ENCODE measurements at places on chromosomes 4 and X. TPM values are rescaled to one million over a fixed set of nuclear protein-coding genes. Genes with fewer than 3 reads are reported as not detected.

RAB39B gene
- 6.0 TPM for total RNA-seq

PPP4R3C gene
- not detected for total RNA-seq

HSFX1 gene
- total RNA-seq = not detected

DNA sequence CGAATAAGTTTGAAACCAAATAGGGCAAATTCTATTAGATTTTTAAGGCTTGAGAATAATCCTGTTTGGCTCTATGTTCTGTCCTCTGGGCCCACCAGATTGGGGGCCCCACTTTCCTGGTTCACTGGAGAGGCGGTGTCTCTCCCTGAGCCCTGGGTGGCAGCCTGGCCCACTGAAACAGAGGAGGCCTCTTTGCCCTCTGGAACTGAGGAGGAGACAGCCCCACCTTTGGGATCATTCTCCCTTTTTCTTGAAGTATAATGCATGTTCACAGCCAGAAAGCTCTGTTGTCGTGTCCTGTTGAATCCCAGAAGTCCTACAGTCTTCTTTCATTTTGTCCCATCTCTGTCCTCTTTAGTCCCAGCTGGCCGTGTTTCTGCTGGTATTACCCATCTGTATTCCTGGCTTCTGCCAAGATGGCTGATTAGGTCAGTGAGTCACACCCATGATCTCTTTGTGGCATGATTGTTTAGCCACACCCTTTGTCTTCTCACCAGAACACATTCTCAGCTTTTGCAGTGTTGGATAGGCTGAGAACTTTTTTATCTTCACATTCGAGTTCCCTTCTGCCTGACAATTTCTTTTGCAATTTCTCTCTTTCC, 8.1 kb upstream of the TBC1D25 start:
- peaks cover 15% of the 10 kb centered on the region for H3K4me1 ChIP-seq
- peaks cover 18% of the 10 kb centered on the region for H3K36me3 ChIP-seq
- H3K27ac ChIP-seq = peak overlapping the region; percentile 95
- peak overlapping the region; percentile 9 for H3K4me3 ChIP-seq
- peak; percentile 77 for DNase-seq

DNA sequence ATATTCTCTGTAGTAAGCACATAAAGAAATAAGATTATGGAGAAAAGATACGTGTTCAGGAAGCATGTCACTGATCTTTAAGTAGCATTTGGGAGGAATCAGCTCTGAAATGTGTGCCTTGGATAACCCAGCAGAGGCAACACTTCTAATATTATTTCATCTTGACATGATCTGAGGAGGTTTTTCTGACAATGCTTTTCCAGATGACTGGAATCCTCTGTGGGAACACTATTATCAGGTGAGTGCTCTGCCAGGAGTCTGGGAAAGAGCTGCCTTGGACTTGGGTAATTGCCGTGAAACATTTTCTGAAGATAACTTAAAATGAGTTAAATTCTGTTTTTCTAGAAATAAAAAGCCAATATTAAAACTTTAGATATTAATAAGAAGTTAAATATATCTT, 78.2 kb upstream of the QRFPR start:
- no peaks in the 10 kb centered on the region for H3K36me3 ChIP-seq
- no peak overlapping the region for H3K27ac ChIP-seq
- peaks cover 11% of the 10 kb centered on the region for H3K27me3 ChIP-seq
- no peak for DNase-seq

GRCh38 chr4:87589531-87589930, 18.8 kb upstream of the DSPP start:
- no peak overlapping the region for H3K27ac ChIP-seq
- no peaks in the 10 kb centered on the region for H3K36me3 ChIP-seq
- peaks cover 8% of the 10 kb centered on the region for H3K4me1 ChIP-seq
- no peaks in the 10 kb centered on the region for H3K27me3 ChIP-seq
- no peak overlapping the region for H3K4me3 ChIP-seq

GRCh38 chr4:99630857-99631360, 26.7 kb downstream of the C4orf54 start:
- no peak overlapping the region for H3K27ac ChIP-seq
- DNase-seq = no peak
- H3K27me3 ChIP-seq = no peaks in the 10 kb centered on the region
- no peak overlapping the region for H3K4me3 ChIP-seq
- H3K4me1 ChIP-seq = peaks cover 12% of the 10 kb centered on the region

DNA sequence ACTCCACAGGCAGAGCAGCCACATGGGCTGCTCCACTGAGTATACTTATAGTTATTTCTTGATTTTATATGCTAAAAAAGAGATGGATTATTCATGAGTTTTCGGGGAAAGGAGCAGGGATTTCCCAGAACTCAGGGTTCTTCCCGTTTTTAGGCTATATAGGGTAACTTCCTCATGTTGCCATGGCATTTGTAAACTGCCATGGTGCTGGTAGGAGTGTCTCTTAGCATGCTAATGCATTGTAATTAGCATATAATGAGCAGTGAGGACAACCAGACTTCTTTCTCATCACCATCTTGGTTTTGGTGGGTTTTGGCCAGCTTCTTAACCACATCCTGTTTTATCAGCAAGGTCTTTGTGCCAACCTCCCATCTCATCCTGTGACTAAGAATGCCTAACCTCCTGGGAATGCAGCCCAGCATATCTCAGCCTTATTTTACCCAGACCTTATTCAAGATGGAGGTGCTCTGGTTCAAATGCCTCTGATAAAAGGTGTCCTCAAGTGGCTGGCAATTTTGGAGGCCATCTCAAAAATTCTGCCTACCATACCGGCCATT, 213.0 kb upstream of the VEGFC start:
- H3K36me3 ChIP-seq = no peaks in the 10 kb centered on the region
- H3K27me3 ChIP-seq = no peaks in the 10 kb centered on the region
- DNase-seq = peak; percentile 78
- H3K27ac ChIP-seq = peak overlapping the region; percentile 91

GRCh38 chr4:15562114-15562513, 92.4 kb downstream of the CC2D2A start:
- H3K4me3 ChIP-seq = no peak overlapping the region
- no peaks in the 10 kb centered on the region for H3K27me3 ChIP-seq
- H3K27ac ChIP-seq = peak overlapping the region; percentile 83
- H3K36me3 ChIP-seq = peaks cover 55% of the 10 kb centered on the region
- no peak for DNase-seq
- peaks cover 17% of the 10 kb centered on the region for H3K4me1 ChIP-seq

GRCh38 chrX:130878350-130879341, 24.4 kb downstream of the ENOX2 start:
- peaks cover 15% of the 10 kb centered on the region for H3K4me1 ChIP-seq
- no peaks in the 10 kb centered on the region for H3K36me3 ChIP-seq
- DNase-seq = peak; percentile 90
- H3K27me3 ChIP-seq = peaks cover 51% of the 10 kb centered on the region
- peak overlapping the region; percentile 17 for H3K4me3 ChIP-seq

- peak overlapping the region; percentile 60 for H3K4me3 ChIP-seq
- no peak for DNase-seq
- no peaks in the 10 kb centered on the region for H3K36me3 ChIP-seq
Observed at GRCh38 chrX:67544281-67545035, 637 bp downstream of the AR start.

DNA sequence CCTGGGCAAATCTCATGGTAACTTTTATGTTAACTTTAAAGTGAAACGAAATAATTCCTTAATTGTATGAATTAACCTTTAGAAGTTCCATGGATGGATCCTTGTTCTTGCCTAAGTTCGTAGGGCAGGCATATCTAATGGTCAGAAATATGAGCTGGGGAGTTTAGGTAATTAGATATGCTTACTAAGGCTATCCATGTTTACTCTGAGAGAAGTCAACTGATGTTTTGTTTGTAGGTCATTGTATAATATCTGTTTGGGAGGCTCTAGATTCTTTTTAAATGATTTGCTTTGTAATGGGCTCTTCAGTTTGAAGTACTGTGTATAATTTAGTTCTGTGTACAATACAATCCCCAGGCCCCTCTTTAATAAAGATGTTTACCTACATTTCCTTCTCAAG, 117.0 kb downstream of the DCK start:
- no peaks in the 10 kb centered on the region for H3K4me1 ChIP-seq
- H3K36me3 ChIP-seq = no peaks in the 10 kb centered on the region
- H3K27me3 ChIP-seq = no peaks in the 10 kb centered on the region
- no peak for DNase-seq
- H3K27ac ChIP-seq = no peak overlapping the region

ZNF330 gene
- 34.1 TPM for total RNA-seq

NLGN4X gene
- 1.6 TPM for total RNA-seq

SOX3 gene
- total RNA-seq = not detected

LIMCH1 gene
- 36.6 TPM for total RNA-seq

ATOH1 gene
- total RNA-seq = not detected

- H3K27ac ChIP-seq = no peak overlapping the region
- H3K4me1 ChIP-seq = no peaks in the 10 kb centered on the region
- no peak for DNase-seq
- no peaks in the 10 kb centered on the region for H3K36me3 ChIP-seq
- H3K27me3 ChIP-seq = no peaks in the 10 kb centered on the region
- no peak overlapping the region for H3K4me3 ChIP-seq
Observed at GRCh38 chr4:123517176-123517575, 120.6 kb downstream of the SPRY1 start.
